ENCODE measurements at places on chromosomes 1 and 21. TPM values are rescaled to one million over a fixed set of nuclear protein-coding genes. Genes with fewer than 3 reads are reported as not detected.
A peak's percentile ranks its signal among the peaks of the same experiment; 100 is the strongest.

- peak; percentile 71 for DNase-seq
Observed at GRCh38 chr1:59947047-59947938, 20.7 kb upstream of the CYP2J2 start.

GRCh38 chr1:228013131-228013934 lies 6.5 kb downstream of the WNT3A start:
- DNase-seq, result no peak

- DNase-seq, result no peak
Observed at GRCh38 chr21:46122758-46123683, 25.1 kb downstream of the COL6A2 start.

- DNase-seq, result peak; percentile 42
Observed at GRCh38 chr1:42173155-42173933, 8.8 kb upstream of the GUCA2A start.

DNA sequence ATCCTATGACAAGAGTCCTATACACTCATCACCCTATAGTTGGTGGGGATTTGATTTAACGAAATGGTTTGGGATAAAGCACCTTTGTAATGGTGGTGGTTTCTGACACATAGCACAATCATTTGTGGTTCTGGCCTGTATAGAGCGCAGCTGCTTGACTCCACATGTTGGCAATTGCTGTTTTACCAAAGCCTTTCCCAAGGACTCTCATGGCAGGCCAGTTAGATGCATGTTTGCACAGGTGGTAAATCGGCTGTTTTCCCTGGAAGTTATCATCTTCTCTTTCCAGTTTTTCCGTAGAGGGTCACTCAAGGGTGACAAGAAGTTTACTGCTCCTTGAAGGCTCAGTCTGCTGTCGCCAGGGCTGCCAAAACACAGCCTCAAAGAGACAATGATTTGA lies 17.1 kb upstream of the XPR1 start:
- no peak for DNase-seq

DNA sequence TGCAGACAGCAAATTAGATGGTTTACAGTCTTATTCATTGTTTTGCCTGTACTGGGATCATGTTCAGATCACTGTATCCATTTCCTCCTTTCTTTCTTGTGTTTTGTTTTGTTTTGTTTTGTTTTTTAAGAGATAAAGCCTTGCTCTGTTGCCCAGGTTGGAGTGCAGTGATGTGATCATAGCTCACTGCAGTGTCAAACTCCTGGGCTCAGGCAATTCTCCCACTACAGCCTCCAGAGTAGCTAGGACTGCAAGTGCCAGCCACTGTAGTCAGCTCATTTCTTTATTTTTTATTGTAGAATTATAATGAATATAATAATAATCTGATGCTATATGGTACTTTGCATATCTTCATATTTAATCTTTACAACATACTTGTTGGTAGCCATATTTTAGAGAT lies 403.7 kb upstream of the B3GALT2 start:
- no peak for DNase-seq

DNA sequence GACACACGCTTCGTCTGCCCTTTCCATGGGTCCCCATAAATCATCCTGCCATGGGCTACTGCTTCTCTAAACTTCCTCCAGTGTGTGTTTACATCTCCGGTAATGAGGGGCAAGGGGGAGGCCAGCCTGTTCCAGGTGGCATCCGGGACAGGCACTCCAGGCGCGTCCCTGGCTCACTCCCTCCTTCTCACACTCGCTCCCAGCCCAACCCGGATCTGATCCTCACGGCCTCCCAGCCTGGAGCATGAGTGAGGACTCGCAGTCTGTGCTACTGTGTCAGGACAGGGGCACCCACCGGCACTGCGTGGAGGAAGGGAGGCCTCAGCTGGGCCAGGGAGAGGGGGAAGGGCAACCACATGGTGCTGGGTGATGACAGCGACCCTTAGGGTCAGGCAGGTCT lies 225.4 kb downstream of the TRABD2B start:
- DNase-seq, result peak; percentile 25

IARS2 gene
- total RNA-seq, result 95.4 TPM

PHC2 gene
- 56.3 TPM for total RNA-seq
